ENCODE measurements at places on chromosomes 12 and 14.

DNA sequence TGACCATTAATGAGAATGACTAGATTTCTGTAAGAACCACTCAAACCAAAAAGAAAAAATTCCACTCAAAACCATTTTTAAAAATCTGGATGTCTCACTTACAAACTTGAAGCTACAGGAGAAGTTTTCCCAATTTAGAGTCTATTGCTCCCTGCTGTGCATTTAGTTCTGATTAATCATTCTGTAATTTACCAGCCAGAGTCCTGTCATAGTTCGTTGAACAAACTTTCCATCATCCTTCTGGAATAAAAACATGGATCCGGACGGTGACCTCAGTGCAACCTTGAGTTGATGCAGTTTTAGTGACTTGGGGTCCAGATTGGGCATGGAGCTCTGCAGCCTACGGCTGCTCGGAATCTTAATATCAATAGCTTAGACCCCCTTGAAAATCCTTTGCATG, 73.4 kb downstream of the PRMT8 start:
- no peak for DNase-seq

DNA sequence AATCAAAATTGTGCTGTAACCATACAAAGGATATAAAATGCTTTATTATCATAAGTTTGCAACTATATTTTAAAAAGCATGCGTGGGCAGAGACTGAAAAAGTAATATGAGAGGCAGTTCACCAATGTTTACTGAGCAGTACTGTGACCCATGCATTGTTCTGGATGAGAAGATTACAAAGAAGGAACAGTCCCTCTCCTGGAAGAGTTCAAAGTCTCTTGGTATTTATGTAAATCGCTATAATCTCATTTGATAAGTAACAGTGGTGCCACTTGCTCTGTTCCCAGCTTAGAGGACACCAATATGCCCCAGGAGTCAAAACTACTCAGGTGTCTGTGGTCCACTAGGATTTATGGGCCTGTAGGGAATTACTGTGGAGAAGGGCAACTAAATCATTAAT, 2.1 kb upstream of the CMAS start:
- no peak for DNase-seq

DNA sequence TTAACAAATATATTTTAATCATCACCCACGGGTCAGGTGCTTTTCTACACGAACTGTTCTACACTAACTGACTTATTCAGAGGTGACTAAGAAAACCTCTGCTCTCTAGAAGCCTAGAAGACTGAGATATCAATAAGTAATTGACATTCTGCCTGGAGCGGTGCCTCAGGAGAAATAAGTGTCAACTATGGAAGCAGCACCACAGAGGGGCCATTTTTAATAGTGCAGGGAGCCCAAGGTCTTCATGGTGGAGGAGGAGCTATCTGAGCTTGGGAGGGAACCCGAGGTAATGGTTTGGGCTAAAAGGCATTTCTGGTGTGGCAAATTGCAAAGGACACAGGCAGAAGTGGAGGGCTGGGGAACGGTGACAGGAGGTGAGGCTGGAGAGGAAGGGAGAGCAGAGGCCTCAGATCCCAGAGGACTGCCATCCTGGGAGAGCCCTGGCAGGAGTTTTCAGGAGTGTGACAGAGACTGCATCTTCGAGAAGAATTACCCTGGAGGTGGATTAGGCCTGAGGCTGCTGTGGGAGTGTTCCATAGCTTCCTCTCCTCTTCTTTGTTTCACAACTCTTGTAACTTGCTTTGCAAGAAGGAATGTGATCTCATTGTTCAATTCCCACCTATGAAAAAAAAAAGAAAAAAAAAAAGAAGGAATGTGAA, 123.1 kb downstream of the NPAS3 start:
- DNase-seq, result no peak

- DNase-seq, result no peak
These were observed 340.1 kb upstream of the FKBP4 start for GRCh38 chr12:2454601-2455177.

DNA sequence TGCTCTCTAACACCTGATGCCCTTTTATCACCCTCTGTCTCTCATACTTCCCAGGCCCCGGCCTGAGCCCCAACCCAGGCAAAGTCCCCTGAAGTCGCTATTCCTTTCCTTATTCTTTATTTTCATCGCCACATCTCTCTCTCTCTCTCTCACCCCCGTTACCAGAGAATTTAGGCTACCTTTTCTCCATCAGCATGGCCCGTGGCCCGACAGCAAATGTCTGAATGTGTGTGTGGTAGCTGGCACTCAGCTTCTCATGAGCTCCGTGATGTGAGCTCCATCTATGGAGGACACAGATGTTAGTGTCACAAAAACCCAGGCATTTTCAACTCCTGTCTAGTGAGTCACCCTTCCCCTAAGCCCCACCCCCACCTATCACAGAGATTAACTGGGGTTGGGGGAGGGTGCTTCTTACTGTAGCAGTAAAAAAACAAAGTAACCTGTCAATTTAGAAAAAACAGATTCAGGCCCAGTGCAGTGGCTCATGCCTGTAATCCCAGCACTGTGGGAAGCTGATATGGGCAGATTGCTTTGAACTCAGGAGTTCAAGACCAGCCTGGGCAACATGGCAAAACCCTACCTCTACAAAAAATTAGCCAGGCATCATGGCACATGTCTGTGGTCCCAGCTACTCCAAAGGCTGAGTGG, 53.8 kb downstream of the VCPKMT start:
- no peak for DNase-seq

DNA sequence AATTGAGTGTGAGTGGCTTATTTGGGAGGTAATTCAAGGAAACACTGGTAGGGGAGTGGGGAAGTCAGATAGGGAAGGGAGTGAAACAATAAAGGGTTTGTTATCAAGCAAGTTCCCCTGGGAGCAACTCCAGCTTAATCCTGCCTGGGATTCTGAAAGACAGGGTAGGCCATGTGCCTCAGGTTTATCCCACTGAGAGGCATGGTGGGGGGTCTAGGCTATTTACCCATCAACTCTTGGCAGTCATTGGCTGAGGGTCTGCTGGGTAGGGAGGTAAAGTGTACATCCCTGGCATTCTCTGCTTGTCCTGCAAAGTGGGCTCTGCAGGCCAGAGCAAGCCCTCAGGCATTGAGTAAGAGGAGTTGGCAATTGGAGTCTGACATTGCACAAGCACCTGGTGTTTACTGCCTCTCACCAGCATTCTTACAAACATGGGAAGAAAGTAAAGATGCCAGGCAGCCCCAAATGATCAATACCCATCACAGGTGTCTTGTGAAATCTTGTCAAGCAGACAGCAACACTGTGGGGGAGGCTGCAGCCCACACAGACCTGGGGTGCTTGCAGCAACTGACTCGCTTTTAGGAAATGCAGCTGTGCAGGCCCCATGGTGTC, 169.3 kb downstream of the KTN1 start:
- DNase-seq, result no peak

- DNase-seq, result no peak
These were observed 17.8 kb downstream of the FBXW8 start for GRCh38 chr12:116928504-116928903.

Data from tibial artery (tissue), 4 donors.